ENCODE measurements at places on chromosomes 6 and 20.

GRCh38 chr6:56848105-56848504 is 106.8 kb upstream of the BEND6 start:
- peaks cover 5% of the 10 kb centered on the region for H3K4me1 ChIP-seq
- no peaks in the 10 kb centered on the region for H3K36me3 ChIP-seq
- H3K27ac ChIP-seq: no peak overlapping the region
- H3K27me3 ChIP-seq: no peaks in the 10 kb centered on the region
- no peak overlapping the region for H3K4me3 ChIP-seq
- no peak for DNase-seq

DNA sequence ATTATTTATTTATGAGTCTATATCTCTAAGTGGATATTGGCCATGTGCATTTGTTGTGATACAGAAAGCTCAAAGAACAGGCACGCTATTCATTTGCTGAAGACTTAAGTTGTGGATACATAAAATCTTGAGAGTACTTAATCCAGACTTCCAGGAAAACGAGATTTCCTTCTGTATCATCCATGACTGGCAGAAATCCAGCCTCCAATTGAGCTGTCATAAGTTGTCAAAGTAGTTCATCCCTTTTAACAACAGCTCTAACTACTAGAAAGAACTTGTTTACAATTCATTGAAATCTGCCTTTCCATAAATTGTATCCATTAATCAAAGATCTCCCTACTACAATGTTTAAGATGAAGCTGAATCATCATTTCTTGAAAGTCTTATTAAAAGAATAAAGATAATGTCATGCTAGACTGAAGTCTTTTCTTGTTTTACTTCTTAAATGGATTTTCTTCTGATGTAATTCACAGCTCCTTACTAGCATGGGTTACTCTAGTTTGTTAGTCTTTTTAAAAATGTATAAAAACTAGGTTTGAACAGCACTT is 447.3 kb upstream of the CITED2 start:
- H3K36me3 ChIP-seq: no peaks in the 10 kb centered on the region
- DNase-seq: no peak
- H3K4me1 ChIP-seq: no peaks in the 10 kb centered on the region
- H3K4me3 ChIP-seq: no peak overlapping the region
- H3K27me3 ChIP-seq: no peaks in the 10 kb centered on the region

- no peak overlapping the region for H3K27ac ChIP-seq
- H3K36me3 ChIP-seq: no peaks in the 10 kb centered on the region
- H3K4me3 ChIP-seq: no peak overlapping the region
- H3K27me3 ChIP-seq: no peaks in the 10 kb centered on the region
- no peak for DNase-seq
Observed at GRCh38 chr6:39897698-39898097, 36.6 kb downstream of the MOCS1 start.

GRCh38 chr20:40154514-40154913 is 534.5 kb downstream of the MAFB start:
- H3K36me3 ChIP-seq: no peaks in the 10 kb centered on the region
- DNase-seq: no peak
- H3K27ac ChIP-seq: no peak overlapping the region
- H3K4me3 ChIP-seq: no peak overlapping the region
- no peaks in the 10 kb centered on the region for H3K4me1 ChIP-seq

DNA sequence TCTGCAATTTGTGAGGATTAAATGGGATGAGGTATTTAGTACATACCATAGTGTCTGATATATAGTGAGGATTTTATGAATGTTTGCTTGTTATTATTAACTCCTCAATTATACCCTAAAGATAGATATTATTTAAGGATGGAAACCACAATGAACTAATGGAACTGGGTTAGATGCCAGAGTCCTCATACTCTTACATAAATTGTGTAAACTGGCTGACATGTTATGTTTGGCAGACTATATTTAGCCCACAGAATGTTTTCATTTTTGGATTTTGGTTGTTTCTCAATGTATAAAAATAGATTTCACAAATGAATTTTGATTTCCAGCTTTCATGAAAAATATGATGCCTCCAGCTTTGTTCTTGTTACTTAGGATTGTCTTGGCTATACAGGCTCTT is 37.6 kb downstream of the HTR1B start:
- no peaks in the 10 kb centered on the region for H3K36me3 ChIP-seq
- no peak overlapping the region for H3K4me3 ChIP-seq
- no peaks in the 10 kb centered on the region for H3K27me3 ChIP-seq
- H3K4me1 ChIP-seq: no peaks in the 10 kb centered on the region
- no peak overlapping the region for H3K27ac ChIP-seq

- H3K27ac ChIP-seq: no peak overlapping the region
- DNase-seq: no peak
- no peak overlapping the region for H3K4me3 ChIP-seq
- no peaks in the 10 kb centered on the region for H3K4me1 ChIP-seq
Observed at GRCh38 chr20:52812231-52812847, 159.8 kb upstream of the TSHZ2 start.

- H3K27ac ChIP-seq: no peak overlapping the region
- H3K27me3 ChIP-seq: no peaks in the 10 kb centered on the region
- DNase-seq: no peak
- no peak overlapping the region for H3K4me3 ChIP-seq
- H3K4me1 ChIP-seq: peaks cover 5% of the 10 kb centered on the region
Observed at GRCh38 chr20:61502433-61502832, 250.4 kb downstream of the CDH4 start.

DNA sequence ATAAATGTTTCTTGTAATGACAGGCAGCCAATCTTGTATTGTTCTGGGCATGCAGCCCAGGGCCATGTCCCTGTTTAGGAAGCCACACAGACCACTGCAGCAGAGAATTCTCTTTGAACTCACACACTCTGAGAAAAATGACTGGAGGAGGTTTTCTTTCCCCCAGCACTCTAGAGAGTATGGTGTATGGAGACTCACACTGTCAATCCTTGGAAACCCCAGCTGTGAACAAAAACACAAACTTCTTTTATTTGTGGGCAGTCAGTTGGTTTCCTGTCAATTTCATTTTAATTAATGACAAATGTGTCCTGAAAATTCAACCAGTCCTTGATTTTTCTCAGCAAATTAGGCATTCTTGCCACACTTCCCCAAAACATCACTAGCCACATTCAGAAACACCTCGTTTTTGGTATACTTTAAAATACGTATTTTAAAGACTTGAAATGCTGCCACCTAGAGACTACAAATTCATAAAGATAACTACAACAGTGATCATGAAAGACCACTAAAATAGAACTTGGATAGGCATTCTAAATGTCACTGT is 52.9 kb upstream of the UFL1 start:
- no peaks in the 10 kb centered on the region for H3K4me1 ChIP-seq
- DNase-seq: no peak
- no peak overlapping the region for H3K27ac ChIP-seq
- no peaks in the 10 kb centered on the region for H3K27me3 ChIP-seq
- H3K36me3 ChIP-seq: no peaks in the 10 kb centered on the region

- no peaks in the 10 kb centered on the region for H3K4me1 ChIP-seq
- H3K27me3 ChIP-seq: no peaks in the 10 kb centered on the region
- H3K36me3 ChIP-seq: no peaks in the 10 kb centered on the region
- H3K4me3 ChIP-seq: no peak overlapping the region
Observed at GRCh38 chr20:47661714-47662113, 123.6 kb downstream of the SULF2 start.

- no peaks in the 10 kb centered on the region for H3K36me3 ChIP-seq
- no peaks in the 10 kb centered on the region for H3K4me1 ChIP-seq
- no peaks in the 10 kb centered on the region for H3K27me3 ChIP-seq
- no peak overlapping the region for H3K4me3 ChIP-seq
- H3K27ac ChIP-seq: no peak overlapping the region
Observed at GRCh38 chr6:82260997-82261732, 13.6 kb upstream of the IBTK start.
